ENCODE measurements at places on chromosomes 4 and X.
A peak's percentile ranks its signal among the peaks of the same experiment; 100 is the strongest.

DNA sequence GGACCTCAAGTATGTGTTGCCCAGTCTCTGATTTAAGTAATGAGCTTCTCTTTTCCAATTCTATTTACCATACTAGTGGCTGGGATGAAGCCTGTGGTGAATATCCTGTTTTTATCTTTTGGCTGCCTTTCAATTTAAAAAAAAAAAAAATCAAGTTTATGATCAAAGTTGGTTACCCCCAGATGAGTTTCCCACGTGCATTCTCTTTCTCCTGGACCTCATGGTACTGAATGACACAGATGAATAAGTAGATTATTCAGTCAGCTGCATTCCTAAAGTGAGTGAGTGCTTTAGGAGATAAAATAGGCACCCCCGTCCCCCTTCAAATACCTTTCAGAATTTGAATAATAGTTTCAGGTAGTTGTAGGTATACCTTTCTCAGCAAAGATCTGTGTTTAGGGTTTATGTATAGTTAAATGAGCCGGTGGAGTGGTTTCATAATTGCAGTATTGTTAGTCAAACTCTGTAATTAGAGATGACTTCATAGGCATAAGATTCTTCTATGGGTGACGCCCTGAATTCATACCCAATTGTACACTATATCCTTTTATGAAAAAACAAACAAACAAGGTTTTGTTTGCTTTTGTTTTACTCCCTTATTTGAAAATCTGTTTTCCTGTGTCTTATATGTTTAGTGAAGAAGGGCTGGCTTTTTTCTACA lies 41.9 kb downstream of the PLS3 start:
- DNase-seq: peak; percentile 39

DNA sequence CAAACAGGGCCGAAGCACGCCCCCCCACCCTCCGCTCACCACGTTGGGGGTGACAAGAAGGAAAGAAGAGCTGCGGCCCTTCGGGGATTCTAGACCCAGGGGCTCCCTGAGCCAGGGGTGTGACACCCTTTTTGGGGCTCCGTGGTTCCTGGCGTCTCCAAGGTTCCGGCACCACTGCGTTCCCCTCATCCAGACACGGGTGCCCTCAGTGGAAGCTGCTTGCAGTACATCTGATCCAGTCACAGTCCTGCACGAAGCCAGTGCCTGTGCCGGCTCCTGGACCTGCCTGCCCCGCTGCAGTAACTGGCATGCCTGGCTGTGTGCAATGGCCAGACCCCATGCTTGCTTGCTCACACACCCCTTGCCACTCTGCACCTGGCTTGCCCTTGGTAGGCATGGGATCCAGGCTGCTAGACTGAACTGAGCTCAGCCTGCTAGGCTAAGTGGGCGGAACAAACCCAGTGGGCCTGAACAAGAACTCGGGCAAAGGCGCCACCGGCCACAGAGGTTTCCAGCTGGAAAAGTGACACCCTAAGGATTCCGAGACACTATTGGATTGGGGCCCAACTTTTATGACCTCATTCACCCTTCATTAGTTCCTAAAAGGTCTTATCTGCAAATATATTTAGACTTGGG lies 420.4 kb upstream of the AGA start:
- DNase-seq: no peak

DNA sequence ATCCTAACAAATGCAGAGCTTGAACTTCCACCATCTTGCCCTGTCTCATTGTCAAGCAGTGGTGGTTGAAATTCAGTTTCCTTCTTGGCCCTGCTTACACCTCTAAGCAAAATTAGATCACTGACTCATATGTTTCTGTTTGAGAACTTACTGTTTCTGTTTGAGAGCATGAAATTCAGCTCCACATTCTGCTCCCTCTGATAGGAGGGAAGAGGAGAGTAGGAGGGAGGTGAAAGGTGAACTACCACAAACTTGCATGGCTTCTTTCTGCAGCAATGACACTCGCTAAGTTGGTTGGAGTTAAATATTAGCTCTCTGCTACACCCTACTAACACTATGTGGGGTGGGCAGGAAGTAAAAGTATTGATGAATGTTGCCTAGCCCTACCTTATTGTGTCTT lies 117.8 kb upstream of the EDA2R start:
- DNase-seq: no peak

- DNase-seq: no peak
These were observed 812.9 kb downstream of the FSTL5 start for GRCh38 chr4:161350946-161351345.

- no peak for DNase-seq
These were observed 32.2 kb downstream of the SMS start for GRCh38 chrX:21972721-21973120.

- DNase-seq: peak; percentile 43
These were observed 215.3 kb upstream of the TTC29 start for GRCh38 chr4:147160908-147161513.

- no peak for DNase-seq
These were observed 115.6 kb downstream of the SPANXA1 start for GRCh38 chrX:141468940-141469339.

DNA sequence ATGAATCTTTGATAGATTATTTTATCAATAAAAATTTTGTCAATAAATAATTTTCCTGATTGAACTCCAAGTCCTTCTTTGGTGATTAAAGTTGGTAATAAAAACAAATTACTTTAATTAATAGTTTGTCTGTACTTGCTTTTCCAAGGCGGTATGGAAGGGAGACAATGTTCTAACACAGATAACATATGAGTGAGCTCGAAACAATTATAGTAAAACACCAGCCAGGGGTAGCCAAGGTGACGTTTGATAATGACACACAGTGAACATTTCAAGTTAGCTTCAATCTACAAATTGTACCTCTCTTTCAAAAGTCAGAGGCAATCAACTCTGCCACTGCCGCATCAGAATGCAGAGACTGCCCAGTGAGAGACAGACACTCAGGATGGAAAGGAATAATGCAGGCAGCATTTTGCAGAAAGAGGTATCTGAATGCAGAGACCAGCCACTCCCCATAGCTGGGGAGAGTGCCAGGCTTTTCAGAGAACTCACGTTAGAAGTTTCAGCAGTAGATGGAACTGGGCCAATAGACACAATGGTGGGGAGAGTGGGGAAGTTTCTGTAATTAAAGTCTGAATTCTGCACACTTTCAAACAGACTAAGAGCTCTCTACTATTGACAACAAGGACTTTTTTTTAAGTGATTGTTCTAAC lies 18.1 kb upstream of the ATOH1 start:
- DNase-seq: peak; percentile 63

GRCh38 chr4:2716236-2716635 lies 39.9 kb downstream of the TNIP2 start:
- no peak for DNase-seq

- no peak for DNase-seq
These were observed 65.2 kb downstream of the PRDM5 start for GRCh38 chr4:120857312-120857711.

- DNase-seq: no peak
These were observed 1852.2 kb upstream of the IGFBP7 start for GRCh38 chr4:58962424-58962823.

- no peak for DNase-seq
These were observed 246.6 kb downstream of the OPHN1 start for GRCh38 chrX:68186552-68187262.

DNA sequence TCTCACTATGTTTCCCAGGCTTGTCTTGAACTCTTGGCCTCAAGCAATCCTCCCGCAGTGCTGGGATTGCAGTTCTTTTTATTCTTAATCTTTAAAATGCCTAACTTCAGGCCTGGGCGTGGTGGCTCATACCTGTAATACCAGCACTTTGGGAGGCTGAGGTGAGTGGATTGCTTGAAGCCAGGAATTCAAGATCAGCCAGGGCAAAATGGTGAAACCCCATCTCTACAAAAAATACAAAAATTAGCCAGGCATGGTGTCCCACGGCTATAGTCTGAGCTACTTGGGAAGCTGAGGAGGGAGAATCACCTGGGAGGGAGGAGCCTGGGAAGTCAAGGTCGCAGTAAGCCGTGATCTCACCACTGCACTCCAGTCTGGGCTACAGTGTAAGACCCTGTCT lies 45.9 kb downstream of the PLS3 start:
- no peak for DNase-seq

DNA sequence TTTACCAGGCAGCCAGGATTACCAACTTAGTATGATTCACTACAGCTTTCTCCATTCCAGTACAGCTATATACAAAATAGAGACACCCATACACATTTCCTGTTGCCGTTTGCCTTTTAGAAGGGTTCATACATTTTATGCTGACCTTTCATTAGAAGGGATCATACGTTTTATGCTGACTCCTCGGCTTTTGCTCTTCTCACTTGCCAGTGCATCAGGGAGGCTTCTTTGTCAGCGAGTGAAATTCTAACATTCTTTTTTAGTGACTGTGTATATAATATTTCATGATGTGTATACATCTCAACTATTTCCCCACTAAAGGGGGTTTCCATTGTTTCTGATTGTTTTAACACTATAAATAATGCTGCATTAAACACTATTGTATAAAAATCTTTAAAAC lies 552.6 kb downstream of the TRIML1 start:
- DNase-seq: no peak

- no peak for DNase-seq
These were observed 10.7 kb downstream of the VSIG1 start for GRCh38 chrX:108055546-108055945.

DNA sequence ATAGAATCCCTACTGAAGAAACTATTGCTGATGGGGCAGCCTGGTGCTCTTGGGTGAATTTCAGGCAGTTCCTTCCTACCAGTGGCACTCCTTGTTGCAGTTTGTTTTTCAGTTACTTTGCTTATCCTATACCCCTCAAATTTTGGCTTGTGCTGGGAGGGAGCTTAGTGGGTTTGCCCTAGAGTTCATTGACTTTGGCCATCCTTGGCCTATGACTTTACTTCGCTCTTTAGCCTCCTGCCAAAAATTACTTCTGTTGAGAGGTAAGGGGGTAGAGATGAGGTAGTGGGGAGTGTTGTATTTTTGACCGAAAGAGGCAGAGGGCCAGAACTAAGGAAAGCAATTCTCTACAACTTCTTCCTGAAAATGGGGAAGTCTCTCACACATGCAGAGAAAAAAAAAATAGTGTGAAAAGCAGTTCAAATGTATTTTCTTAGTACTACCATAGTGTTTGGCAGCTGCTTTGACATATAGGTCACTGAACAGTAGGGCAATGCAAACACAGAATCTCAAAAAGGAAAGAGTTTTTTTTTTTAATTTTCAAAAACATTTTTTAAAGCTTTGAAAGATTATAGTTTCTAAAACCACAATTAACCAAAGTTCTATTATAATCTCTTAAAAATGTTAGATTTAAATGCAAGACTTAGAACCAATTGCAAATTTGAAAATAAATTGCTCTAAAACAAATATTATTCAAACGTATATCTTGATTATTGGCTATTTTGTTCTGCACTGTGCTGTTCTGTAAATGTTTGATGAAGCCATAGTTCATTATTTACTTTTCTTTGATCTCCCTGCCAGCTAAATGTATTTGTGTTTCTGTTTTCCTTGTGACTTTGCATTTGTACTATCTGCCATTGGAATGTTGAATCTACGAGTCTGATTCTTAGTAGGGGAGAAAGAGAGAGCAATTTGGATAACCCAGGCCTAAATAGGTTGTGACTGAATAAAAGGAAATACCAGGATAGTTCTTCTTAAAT lies 73.6 kb downstream of the DCK start:
- no peak for DNase-seq

- no peak for DNase-seq
These were observed 457.9 kb downstream of the KCNIP4 start for GRCh38 chr4:21490682-21491081.

DNA sequence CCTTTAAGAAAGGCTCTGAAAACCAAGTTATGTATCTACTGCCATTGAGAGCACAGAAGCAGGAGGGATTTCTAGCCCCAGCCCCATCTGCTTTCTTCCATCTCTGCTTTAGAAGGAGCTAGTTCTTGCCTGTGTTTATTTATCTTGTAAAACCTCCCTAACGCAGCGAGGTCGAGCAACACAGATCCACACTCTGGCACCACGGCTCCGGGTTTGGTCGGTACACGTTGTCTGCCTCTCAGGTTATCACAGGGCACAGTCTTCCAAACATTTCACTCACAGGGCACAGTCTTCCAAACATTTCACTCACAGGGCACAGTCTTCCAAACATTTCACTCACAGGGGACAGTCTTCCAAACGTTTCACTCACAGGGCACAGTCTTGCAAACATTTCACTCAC lies 69.7 kb upstream of the TLR3 start:
- no peak for DNase-seq

- DNase-seq: no peak
These were observed 578 bp downstream of the CHIC2 start for GRCh38 chr4:54063737-54064316.

- peak; percentile 41 for DNase-seq
These were observed at the start of gene KDR for GRCh38 chr4:55125087-55125721. Gene KDR, minus strand, starts transcription at chr4:55125595. Its CDS starts 302 bp downstream, at chr4:55125293.

- peak; percentile 69 for DNase-seq
These were observed 11.6 kb downstream of the PDZD4 start for GRCh38 chrX:153818571-153819383.

DNA sequence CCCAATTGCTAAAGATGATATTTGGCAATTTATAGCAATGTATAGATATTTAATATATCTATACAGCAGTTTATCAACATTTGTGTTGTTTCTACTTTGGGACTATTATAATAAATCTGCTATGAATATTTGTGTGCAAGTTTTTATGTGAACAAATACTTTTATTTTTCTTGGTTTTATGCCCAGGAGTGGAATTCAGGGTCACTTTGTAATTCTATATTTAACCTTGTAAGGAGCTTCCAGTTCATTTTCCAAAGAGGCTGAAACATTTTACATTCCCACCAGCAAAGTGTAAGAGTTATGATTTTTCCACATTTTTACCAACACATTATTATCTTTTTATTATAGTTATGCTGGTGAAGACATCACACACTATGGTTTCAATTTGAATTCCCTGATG lies 801.3 kb downstream of the PCDH18 start:
- DNase-seq: no peak

DNA sequence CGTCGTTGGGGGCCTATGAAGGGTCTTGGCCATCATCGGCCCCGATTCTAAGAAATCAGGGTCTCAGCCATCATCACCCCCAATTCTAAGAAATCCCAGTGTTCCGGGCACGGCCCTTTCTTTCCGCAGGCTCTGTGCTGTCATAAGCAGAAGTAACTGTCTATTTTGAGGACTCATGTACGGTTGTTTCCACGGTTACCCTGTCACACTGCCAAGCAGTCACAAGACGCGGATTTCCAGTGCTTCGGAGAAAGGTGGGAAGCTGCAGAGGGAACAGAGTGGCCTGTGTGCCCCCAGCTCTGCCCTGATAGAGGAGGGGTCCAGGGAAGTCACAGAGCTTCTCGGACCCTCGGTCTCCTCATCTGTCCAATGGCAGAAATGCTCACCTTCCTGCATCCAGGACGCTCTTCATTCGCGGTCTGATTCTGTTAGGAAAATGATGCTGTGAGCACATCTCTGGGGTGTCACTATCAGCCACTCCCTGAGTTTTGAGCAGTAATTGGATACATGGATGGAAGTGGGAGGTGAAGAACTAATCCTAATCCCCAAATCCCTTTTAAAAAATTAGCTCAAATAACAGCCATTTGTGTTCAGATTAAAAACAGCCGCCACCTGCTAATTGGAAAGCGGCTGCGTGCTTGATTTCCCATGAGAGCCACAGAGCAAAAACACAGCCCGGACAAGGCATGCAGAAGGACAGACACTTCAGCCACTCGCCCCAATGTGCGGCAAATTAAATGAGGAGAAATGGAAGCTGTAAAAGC lies 73.1 kb downstream of the WFS1 start:
- peak; percentile 43 for DNase-seq

Data from NCI-H1105 treated with DMSO at 0.1 percent for 48 hours (cell line).